Ascending aorta (tissue), 2 donors: ENCODE measurements at places on chromosomes 1 and 21.

GRCh38 chr21:36799869-36800268 lies 101.0 kb downstream of the SIM2 start:
- DNase-seq = no peak

DNA sequence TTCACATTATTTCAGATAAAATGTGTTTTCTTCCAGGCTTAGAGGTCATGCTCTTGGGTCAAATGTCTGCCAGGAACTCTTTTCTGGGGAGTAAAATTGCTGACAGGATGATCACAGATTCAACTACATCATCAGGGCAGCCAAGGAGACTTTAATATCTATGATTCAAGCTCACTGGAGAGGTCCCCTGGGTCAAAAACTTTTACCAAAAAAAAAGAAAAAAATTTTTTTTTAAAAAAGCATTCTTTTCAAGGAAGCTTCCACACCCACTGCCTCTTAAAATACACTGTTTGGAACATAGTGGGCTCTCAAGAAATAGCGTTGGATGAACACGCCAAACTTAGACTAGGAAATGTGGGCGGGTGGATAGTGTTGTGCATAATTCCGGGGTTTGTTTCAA lies 81.3 kb downstream of the TIAM1 start:
- DNase-seq = no peak

GRCh38 chr1:103256490-103256889 lies 148.2 kb upstream of the COL11A1 start:
- no peak for DNase-seq

DNA sequence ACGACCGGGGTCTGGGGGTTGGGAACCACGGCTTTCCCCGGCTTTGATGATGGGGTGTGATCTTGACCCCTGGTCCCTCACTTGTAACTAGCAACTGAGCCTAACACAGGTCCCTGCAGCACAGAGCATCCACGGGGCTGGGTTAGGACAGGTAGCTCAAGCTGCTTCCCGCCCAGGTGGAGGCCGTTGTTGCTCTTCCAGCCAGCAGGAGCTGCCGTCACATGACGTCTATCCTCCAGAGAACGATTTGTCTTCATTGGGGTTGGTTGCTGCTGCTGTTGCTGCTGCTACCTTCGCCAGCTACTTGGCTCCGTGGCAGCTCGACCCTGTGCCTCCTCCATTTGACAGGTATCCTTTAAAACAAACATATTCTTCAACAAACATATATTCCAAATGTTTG lies 74.3 kb upstream of the ADAR start:
- DNase-seq = no peak
